ENCODE measurements at places on chromosomes 3 and 15. TPM values are rescaled to one million over a fixed set of nuclear protein-coding genes. Genes with fewer than 3 reads are reported as not detected.

Gene ANKRD63
- not detected for total RNA-seq

Gene TRIM42
- not detected for total RNA-seq

Gene TBC1D21
- total RNA-seq: not detected

Gene PARP15
- 43.5 TPM for total RNA-seq

Gene CIAO2A
- total RNA-seq: 64.2 TPM

Gene OR5H6
- total RNA-seq: not detected

Gene TMCO5A
- not detected for total RNA-seq

Gene NEO1
- total RNA-seq: 4.1 TPM

Gene ERICH6
- total RNA-seq: not detected

Gene GASK1A
- not detected for total RNA-seq

Data from T-helper 1 cell treated with Interleukin-12 subunit alpha and Interleukin-12 subunit beta and Interleukin-4 antibody, amounts not matched to agents 30 ng/mL and 1 ng/mL, for 36 hours (primary cell).